GM13977 (cell line): ENCODE measurements at places on chromosomes 1 and 21.

- DNase-seq = no peak
Measured at GRCh38 chr1:208031316-208031931, 120.5 kb upstream of the CD34 start.

DNA sequence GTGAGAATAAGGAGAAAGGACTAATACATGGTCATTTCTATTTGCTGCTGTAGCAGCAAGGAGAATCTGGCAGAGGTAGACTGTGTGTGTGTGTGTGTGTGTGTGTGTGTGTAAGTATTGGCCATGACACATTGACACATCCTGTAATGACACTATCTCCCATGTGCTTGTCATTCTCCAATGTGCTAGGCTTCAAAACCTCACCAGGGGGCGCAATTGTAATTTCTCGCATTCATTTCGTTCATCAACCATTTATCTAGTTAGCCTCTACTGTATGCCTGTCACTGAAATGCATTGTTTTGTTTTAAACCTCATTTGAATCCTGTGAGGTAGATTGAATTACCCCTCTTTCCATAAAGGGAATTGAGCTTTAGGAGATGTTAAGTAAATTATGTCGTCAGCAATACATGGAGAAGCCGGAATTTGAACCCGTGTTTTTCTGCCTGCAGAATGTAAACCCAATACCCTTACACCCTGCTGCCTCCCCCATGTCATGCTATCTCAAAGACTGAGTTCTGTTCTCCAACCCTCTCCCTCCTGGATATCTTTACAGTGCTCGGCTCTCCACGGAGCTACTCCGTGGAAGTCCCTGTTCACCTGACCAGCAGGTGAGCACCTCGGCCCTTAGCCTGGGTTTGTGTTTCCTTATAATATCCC, 100.8 kb downstream of the UCK2 start:
- peak; percentile 77 for DNase-seq

DNA sequence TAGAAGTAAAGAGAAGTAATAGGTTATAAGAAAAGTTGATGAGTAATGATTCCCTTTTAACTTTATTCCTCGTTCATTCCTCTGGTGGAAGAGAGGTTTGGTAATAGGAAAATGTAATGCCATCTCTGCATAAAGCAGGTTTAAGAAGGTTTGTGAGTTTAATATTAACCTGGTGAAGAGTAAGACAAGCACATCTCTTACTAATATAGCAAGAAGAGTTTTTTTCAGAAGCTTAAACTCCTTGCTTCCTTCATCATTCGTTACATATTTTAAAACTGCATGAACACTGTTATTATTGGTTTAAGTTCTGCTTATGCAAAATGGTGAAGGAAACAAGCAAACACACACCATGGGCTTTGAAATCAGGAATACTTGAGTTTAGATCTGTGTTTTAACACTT, 9.2 kb upstream of the PLA2G4A start:
- DNase-seq = no peak

GRCh38 chr1:245085508-245086095, 69.2 kb upstream of the KIF26B start:
- DNase-seq = no peak

DNA sequence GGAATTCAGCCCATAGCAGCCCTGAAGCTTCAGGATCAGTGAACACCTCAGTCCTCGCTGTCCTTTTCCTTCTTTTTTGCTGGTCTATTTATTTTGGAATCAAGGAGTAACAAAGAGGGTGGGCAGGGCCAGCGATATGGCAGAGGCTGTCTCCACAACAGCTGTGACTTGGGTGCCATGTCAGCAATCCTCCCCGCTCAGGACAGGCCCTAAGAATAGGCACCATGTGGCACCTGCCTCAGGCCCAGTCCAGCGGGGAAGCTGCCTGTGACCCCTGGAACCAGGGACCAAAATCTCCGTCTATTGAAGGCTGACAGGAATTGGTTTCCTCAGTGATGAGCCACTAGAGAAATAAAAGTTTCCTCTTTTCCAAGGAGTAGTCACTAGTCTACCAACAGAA, 58.6 kb upstream of the TNR start:
- DNase-seq = no peak
